CD4-positive, alpha-beta T cell treated with Interleukin-6 at 100 ng/mL for 8 hours (primary cell): ENCODE measurements at places on chromosomes 5 and 9.

DNA sequence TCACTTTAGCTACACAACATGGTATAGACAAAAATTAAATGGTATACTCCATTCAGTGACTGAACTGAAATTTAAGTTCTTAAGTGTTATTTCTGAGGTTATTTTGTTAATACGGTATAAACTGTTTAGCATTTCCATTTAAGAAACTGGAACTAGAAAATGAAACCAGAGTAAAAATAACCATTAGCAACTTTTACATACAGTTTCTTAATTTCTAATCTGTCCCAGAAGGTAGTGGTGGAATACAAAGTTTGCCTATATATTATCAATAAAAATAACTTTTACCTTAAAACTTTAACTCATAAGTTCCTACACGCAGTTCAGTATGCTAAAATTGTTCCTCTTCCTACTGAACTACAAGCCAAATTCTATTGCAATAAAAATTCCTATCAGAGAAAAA, 10.3 kb downstream of the GOLPH3 start:
- DNase-seq: no peak

DNA sequence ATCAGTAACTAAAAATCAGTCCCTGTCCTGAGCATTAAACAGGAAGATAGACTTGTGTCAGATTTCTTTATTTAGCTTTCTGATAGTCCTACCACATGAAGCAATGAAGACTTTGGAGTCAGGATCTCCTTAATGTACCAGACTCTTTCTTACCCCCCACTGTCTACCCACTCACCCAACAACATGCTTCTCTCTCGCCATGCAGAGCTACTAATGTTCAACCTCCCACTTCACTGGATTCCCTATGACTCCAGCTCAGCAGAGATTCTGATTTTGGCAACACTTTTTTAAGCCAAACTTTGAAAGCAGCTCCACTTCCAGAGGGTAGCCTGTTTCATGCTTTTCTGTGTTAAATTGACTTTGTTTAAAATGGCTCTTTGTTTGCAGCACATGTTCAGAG, 50.8 kb downstream of the GPR21 start:
- DNase-seq: no peak

- no peak for DNase-seq
Measured at GRCh38 chr9:5876711-5877110, 14.0 kb upstream of the MLANA start.

- DNase-seq: no peak
Measured at GRCh38 chr5:126525630-126526245, 69.3 kb downstream of the ALDH7A1 start.

GRCh38 chr5:73387149-73387591, 61.4 kb downstream of the FOXD1 start:
- peak; percentile 6 for DNase-seq

GRCh38 chr5:126415789-126416188, 7.4 kb upstream of the GRAMD2B start:
- no peak for DNase-seq

- DNase-seq: no peak
Measured at GRCh38 chr5:73799401-73799972, 173.5 kb downstream of the ARHGEF28 start.

DNA sequence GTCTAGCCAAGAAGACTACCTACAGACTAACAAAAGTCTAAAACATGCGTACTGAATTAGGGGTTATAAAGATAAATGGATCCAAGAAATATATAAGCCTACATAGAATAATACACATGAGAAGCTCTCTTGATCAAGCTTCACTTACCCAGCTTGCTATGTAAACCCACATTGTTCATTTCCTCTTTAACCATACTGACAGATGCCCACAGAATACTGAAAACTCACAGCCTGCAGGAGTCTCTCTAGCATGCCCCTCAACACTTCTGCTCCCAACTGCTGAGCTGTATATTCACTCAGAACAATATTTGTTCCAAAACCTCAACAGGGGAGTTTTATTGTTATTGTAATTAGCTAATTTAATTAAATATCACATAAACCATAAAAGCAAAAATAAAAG, 52.4 kb downstream of the RFX3 start:
- DNase-seq: no peak

DNA sequence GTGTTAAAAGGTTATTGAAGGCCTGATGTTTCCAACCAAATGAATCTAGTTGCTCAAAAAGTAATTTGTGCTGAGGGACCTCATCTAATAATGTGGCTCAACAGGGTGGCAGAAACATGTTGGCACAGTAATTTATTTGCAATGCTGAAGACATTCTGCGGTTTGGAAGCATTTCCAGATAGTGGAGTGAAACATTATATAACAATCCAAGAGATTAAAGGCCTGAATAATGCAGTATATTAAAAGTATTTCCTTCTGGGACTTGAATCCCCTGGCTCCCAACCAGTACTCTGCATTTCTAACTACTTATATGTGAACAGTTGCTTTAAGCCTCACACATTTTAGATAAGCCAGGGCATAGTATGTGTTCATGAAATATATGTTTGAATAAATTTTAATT, 25.9 kb upstream of the ALDH1A1 start:
- no peak for DNase-seq

DNA sequence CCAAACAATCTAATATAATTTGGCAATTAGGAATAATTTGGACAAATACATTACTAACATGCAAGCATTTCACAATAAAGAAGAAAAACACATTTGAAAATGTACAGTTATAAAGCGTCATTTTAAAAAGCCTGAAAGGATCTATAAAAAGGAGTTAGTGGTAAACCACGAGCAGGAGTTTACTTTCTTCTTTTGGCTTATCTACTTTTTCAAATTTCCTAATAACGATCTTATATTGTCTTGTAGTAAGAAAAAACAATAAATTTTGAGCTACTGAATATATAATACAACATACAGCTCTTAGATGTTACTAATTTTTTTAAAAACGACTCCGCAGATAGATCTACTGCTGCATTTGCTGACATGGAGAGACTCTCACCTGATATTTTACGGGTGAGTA, 79.9 kb downstream of the SMIM23 start:
- DNase-seq: no peak

DNA sequence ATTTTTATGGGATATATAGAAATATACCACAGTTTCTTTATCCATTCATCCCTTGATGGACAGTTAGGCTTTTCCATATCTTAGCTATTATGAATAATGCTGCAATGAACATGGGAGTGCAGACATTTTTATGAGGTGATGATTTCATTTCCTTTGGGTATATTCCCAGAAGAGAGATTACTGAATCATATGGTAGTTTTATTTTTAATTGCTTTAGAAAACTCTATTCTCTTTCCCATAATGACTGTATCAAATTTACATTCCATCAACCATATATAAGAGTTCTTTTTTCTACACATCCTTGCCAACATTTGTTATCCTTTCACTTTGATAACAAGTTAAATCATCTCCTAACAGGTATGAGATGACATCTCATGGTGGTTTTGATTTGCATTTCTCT, 821.6 kb downstream of the TLE1 start:
- no peak for DNase-seq

- DNase-seq: no peak
Measured at GRCh38 chr5:74239261-74239660, 401.3 kb downstream of the ENC1 start.
